Activated naive CD8-positive, alpha-beta T cell treated with anti-CD3 and anti-CD28 coated beads, Interleukin-2, amount 10 ng/mL, durations not matched to agents 7 days and 5 days (primary cell): ENCODE measurements at places on chromosomes 16 and 17. TPM values are rescaled to one million over a fixed set of nuclear protein-coding genes. Genes with fewer than 3 reads are reported as not detected.

- no peaks in the 10 kb centered on the region for H3K4me1 ChIP-seq
- no peaks in the 10 kb centered on the region for H3K27me3 ChIP-seq
- H3K27ac ChIP-seq: no peak overlapping the region
- no peaks in the 10 kb centered on the region for H3K36me3 ChIP-seq
Measured at GRCh38 chr17:3602499-3602898, 6.7 kb downstream of the TRPV1 start.

DNA sequence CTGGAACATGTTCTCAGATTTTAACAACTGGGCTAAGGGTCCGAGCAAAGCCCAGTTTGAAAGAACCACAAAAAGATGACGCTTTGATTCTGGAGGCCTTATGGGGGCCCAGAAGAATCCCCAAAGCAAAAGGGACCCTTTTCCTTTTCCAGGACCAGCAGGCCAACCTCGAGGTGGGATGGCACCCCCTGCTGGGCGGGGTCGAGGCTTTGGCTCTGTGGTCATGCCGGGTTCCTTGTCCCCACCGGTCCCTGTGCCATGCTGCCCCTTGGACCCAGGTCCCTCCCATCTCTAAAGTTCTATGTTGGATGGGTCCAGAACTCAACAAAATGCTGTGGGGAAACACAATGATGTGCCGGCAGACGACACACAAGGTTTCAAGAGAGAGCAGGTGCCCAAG is 30.9 kb downstream of the TMEM204 start:
- H3K4me1 ChIP-seq: peaks cover 10% of the 10 kb centered on the region
- no peaks in the 10 kb centered on the region for H3K27me3 ChIP-seq
- H3K4me3 ChIP-seq: no peak overlapping the region
- no peak for DNase-seq
- H3K27ac ChIP-seq: no peak overlapping the region

- no peak for DNase-seq
- peaks cover 71% of the 10 kb centered on the region for H3K27me3 ChIP-seq
- H3K27ac ChIP-seq: no peak overlapping the region
- no peak overlapping the region for H3K4me3 ChIP-seq
Measured at GRCh38 chr17:38608648-38609047, 2.9 kb upstream of the SRCIN1 start.

DNA sequence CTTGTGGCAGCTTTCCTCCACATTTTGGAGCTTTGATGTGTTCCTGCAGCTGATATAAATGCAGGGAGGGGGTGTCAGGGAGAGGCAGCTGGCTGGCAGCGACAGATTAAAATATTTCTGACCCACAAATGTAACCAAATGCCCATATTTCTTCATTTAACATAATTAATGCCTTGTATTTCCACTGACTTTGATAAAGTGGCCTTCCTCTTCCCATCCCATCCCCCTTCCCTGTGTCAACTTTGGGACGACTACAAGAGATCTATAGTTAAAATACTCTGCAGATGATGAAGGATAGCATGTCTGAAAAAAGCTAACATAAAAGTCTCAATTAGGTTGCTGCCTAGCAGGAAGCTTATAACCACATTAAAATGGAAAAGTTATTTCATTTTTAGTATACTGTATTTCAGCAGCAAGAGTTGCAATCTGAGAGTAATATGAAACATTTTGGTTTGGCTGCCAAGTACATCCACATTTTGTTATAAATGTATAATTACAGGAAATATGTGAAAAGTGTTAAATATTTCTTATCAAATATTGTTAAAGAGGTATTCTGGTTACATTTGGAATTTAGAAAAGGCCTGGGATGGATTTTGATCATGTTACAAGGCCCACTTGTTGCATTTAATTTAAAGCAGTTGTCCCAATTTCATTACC is 238.7 kb upstream of the TBX2 start:
- H3K4me3 ChIP-seq: peak overlapping the region; percentile 46
- no peak for DNase-seq
- peaks cover 16% of the 10 kb centered on the region for H3K4me1 ChIP-seq
- peak overlapping the region; percentile 74 for H3K27ac ChIP-seq
- H3K27me3 ChIP-seq: peaks cover 6% of the 10 kb centered on the region

Gene NPIPB2
- 18.1 TPM for total RNA-seq

Gene RNF213
- 488 TPM for total RNA-seq
